ENCODE measurements at places on chromosomes 12 and 14.

GRCh38 chr12:75837700-75838099, 193.9 kb downstream of the PHLDA1 start:
- no peak for DNase-seq

DNA sequence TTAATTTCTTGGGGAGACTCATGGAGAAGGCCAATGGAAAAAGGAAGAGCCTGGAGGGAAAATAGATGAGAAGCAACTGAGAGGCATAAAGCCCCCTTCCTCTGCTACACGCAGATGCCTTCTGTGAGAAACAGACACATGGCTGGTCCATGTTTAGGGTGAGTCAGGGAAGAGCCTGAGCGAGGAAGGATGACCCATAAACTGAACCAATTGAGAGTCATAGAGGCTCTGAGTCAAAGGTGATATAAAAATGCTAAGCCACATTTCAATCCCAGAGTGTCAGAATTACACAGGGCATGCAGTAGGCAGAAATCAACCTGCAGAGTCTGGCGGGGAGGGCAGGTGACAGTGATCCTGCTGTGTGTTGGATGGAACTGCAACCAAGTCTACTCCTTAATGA, 30.1 kb upstream of the NEDD1 start:
- DNase-seq: no peak

- no peak for DNase-seq
Measured at GRCh38 chr12:49294804-49295081, 204 bp upstream of the PRPH start.

GRCh38 chr12:101876322-101876860, 989 bp upstream of the DRAM1 start:
- DNase-seq: no peak

GRCh38 chr12:39205969-39206368, 237.0 kb downstream of the KIF21A start:
- no peak for DNase-seq

- no peak for DNase-seq
Measured at GRCh38 chr14:78637489-78637888, 467.3 kb downstream of the NRXN3 start.

- DNase-seq: no peak
Measured at GRCh38 chr14:23406244-23406643, 1.8 kb downstream of the MYH6 start.

DNA sequence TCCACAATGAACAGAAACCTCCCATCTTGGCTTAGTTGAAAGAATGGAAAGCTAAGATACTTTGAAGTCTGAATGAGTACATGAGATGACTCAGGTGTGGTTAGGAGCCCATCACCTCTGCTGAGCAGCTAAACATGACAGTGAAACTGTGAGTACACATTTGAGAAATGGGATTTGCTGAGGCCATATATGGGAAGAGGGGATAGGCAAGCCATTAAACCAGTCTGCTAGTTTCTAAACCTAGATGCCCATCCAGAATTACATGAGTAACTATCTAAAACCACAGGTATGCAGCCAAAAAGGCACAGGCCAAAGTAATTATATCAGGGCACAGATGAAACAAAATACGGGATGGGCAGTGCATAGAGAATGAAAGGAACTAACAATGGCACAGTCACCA, 41.2 kb downstream of the NKX2-1 start:
- DNase-seq: no peak

GRCh38 chr12:101663298-101663697, 34.1 kb upstream of the CHPT1 start:
- no peak for DNase-seq

DNA sequence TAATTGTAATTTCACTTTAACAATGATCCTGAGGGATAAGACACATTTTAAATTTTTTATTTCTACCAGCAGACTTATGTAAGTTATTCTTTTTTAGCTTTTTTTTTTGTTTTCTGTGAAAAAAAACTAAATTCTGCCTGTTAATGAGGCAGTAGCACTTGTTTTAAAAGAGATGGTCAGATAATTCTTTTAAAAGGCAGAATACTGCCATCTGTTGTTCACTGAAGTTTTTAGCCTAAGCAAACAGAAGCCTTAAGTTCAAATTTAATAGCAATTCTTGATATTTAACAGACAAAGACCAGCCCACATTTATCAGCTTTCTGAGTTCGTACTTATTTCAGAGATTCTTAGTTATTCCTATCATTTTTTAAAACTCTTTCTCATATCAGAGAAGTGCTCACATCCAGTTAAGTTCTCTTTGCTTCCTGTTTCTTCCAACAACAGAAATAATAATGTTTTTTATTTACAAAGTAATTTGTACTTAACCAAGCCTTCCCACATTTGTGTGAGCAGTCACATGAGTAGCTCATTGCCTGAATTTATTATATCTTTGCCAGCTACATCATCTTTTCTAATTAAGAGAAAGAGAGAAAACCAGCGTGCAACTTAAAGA, 93.4 kb upstream of the SLCO1C1 start:
- no peak for DNase-seq

- DNase-seq: no peak
Measured at GRCh38 chr12:42552822-42553221, 36.7 kb downstream of the PRICKLE1 start.
